NCI-H2081 treated with DMSO at 0.1 percent for 48 hours (cell line): ENCODE measurements at places on chromosomes 2 and 18.

- no peak for DNase-seq
These were observed 31.8 kb upstream of the PLEKHM3 start for GRCh38 chr2:208057108-208057507.

GRCh38 chr18:9594823-9595596, 19.3 kb downstream of the PPP4R1 start:
- DNase-seq: no peak

DNA sequence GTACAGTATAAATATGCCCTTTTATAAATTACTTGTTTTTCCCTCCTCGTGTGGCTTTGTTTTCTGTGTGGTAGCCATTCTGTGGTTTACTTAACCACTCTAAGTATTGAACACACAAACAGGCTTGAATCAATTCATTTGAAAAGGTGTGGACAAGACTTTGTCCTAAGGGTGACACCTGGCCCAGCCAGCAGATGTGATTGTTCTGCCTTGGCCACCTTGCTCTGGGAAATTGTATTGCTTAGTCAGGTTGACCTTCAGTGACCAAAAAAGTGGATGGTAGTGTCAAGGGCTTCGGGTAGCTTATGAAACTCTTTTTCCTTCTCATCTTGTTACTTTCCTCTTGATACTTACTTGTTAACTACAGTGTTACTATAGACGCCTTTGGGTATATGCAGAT, 61.9 kb downstream of the DGKD start:
- no peak for DNase-seq

GRCh38 chr2:23637011-23637778, 252.2 kb downstream of the KLHL29 start:
- no peak for DNase-seq

DNA sequence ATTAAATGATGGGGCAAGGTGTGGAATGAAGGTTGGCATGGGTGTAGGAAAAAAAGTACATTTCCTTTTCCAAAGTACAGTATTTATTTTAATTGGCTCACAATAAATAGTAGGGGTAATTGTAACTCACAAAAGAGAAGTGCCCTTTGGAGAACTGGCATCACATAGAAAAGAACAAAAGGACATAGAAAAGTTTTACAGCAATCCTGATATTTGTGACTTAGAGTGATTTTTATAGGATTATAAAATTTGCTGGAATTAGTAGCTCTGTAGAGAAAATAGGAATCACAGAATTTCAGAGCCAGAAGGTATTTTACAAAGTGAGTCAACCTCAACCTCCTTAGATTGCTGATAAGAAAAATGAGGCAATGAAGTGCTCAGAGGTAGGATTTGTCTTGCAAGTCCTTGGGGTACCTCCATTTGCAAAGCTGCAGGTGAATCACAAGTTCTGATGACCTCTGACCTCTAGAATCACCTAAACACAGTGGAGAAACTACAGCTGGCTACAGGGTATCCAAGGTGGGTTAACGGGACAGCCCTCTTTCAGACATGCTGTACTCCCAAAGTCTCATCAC, 133.6 kb downstream of the SOCS6 start:
- DNase-seq: no peak

- no peak for DNase-seq
These were observed 28.4 kb downstream of the MCEE start for GRCh38 chr2:71101656-71102055.

- no peak for DNase-seq
These were observed 171.0 kb downstream of the ZBTB7C start for GRCh38 chr18:48238206-48238605.

GRCh38 chr2:200470230-200470629, 39.6 kb downstream of the KCTD18 start:
- no peak for DNase-seq

DNA sequence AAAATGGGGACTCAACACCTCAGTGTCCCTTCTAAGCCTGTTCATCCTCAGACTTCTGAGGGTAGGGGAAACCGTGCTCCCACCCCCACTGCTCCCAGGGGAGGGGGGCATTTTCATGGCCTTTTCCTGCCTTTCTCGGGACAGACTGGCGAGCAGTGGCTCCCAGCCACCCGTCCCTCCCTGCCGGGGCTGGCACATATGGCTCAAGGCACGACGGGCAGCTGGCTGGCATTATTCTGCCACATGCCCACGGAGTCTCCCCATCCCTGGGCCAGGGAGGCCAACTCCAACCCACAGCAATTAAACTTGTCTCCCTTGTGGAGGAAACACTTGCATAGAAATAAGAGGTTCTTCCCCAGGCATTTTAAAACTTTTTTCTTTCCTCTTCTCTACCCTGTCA, 148.5 kb upstream of the CBLN2 start:
- no peak for DNase-seq

GRCh38 chr2:128536925-128537620, 218.4 kb upstream of the HS6ST1 start:
- no peak for DNase-seq

GRCh38 chr2:147916723-147917122, 71.9 kb downstream of the ACVR2A start:
- no peak for DNase-seq

- no peak for DNase-seq
These were observed 18.3 kb upstream of the NEDD4L start for GRCh38 chr18:58025733-58026132.

DNA sequence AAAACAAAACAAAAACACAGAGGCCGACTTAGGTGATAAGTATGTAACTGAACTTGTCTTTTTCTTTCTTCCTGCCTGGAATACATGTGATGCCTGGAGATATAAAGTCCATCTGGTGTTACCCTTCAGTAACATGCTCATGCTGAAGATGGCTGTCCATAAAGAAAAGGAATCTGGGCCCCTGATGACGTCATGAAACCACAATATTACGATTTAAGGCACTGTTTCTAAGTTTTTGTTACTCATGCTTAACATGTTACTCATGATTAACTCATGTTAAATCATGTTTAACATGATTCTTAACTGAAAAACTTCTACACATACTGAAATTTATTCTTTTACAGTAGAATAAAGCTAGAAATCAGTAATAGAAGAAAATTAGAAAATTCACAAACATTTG, 49.0 kb downstream of the STRADB start:
- no peak for DNase-seq

DNA sequence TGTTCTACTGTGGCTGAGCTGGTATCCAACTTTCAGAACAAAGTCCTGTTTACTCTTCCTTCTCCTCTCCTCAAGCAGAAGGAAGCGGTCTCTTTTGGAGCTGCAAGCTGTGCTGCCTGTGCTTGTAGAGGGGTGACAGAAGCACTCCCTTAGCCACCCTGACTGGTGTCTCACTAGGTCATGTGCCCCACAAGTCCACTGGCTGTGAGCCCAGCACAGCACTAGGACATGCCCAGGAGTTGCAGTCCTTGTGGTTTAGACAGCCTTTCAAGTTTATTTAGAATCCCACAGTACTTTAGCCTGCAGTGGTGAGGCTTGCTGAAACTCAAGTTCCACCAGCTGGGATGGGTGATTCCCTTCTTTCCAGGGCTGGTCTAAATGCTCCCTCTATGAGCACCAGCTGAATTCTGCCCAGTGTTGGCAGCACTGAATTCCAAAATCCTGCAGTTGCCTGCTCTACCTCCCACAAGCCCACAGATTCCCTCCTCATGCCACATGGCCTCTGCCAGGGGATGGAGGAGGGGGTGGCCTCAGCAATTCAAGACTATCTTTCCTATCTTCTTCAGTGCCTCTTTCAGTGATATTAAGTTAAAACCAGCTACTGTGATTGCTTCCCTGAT, 61.2 kb downstream of the CCDC85A start:
- no peak for DNase-seq

GRCh38 chr2:45102579-45103117, 93.4 kb upstream of the SIX2 start:
- DNase-seq: no peak
